ENCODE measurements at places on chromosomes 1 and 21.

- H3K4me3 ChIP-seq: no peak overlapping the region
- DNase-seq: no peak
- H3K4me1 ChIP-seq: no peaks in the 10 kb centered on the region
- no peaks in the 10 kb centered on the region for H3K36me3 ChIP-seq
Measured at GRCh38 chr1:204971517-204972336, 71.3 kb upstream of the CNTN2 start.

- H3K36me3 ChIP-seq: no peaks in the 10 kb centered on the region
- DNase-seq: no peak
- H3K27ac ChIP-seq: no peak overlapping the region
- H3K27me3 ChIP-seq: no peaks in the 10 kb centered on the region
- H3K4me1 ChIP-seq: peaks cover 13% of the 10 kb centered on the region
Measured at GRCh38 chr1:58986996-58987767, 203.3 kb upstream of the JUN start.

DNA sequence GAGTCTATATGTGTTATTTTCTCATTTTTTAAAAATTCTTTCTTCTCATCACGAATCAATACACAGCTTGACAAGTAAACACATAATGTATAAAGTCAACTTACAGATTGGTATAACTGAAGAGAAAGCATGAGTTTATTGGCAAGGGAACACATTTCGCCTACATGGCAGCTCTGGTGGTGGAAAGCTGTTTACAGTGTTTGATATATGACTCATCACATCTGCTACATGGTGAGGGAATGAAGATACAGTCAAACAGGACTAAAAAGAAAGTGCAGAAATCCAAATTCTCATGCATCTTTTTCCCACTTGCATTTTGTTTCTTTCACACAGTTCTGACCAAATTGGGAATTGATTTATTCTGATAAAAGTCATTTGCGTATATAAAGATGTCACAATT, 122.2 kb upstream of the ADGRL4 start:
- H3K36me3 ChIP-seq: no peaks in the 10 kb centered on the region
- no peaks in the 10 kb centered on the region for H3K4me1 ChIP-seq
- no peak for DNase-seq
- H3K27me3 ChIP-seq: no peaks in the 10 kb centered on the region

DNA sequence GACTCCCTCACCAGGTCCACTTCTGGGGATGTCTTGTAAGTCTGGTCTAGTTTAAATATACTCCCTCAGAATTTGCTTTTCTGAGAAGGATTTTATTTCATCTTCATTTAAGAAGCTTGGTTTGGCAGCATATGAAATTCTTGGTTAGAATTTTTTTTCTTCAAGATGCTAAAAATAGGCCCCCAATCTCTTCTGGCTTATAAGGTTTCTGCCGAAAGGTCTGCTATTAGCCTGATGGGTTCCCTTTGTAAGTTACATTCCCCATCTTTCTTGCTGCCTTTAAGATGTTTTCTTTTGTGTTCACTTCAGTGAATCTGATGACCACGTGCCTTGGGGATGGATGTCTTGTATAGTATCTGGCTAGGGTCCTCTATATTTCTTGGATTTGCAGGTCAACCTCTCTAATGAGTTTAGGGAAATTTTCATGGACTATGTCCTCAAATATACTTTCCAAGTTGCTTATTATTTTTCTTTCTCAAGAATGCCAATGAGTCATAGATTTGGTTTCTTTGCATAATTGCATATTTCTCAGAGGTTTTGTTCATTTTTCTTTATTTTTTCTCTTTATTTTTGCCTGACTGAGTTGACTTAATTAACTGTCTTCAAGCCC, 19.4 kb downstream of the TCP10L start:
- H3K4me1 ChIP-seq: no peaks in the 10 kb centered on the region
- H3K36me3 ChIP-seq: no peaks in the 10 kb centered on the region
- H3K4me3 ChIP-seq: no peak overlapping the region
- H3K27me3 ChIP-seq: no peaks in the 10 kb centered on the region
- no peak for DNase-seq

DNA sequence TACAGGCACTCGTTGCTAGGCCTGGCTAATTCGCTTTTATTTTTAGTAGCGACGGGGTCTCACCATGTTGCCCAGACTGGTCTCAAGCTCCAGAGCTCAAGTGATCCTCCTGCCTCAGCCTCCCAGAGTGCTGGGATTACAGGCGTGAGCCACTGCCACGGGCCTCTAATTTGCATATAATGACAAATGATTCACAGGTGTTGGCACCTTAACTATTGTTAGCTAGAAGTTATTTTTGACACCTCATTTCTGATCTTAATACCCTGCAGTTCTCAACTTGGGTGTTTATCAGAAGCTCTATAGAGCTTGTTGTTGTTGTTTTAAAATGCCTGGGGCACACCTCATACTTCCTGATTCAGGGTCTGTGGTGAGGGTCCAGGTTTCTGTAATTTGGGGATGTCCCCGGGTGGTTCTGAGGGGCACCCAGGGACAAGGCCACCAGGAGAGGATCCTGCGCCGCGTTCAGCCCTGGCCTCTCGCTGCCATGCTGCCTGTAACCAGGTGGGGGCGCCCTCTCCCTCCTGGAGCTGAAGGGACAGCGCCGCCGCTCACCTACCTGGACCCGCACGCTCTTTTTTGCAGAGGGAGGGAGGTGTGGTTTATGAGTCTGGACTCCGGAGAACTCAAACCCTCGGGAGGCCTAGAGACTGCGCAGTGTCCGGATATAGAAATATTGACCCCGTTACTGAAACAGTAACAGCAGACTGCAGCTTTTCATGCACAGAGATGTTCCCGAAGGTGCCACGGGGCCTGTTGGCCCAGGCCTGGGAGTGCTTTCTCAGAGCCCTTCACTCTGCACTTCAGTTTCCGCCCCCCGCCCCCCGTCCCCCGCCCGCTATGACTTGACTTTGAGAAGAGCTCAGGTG, 23.0 kb upstream of the NEK2 start:
- H3K27ac ChIP-seq: no peak overlapping the region
- H3K4me1 ChIP-seq: peaks cover 16% of the 10 kb centered on the region
- H3K4me3 ChIP-seq: peak overlapping the region; percentile 51
- peak; percentile 76 for DNase-seq
- no peaks in the 10 kb centered on the region for H3K36me3 ChIP-seq
- H3K27me3 ChIP-seq: no peaks in the 10 kb centered on the region

DNA sequence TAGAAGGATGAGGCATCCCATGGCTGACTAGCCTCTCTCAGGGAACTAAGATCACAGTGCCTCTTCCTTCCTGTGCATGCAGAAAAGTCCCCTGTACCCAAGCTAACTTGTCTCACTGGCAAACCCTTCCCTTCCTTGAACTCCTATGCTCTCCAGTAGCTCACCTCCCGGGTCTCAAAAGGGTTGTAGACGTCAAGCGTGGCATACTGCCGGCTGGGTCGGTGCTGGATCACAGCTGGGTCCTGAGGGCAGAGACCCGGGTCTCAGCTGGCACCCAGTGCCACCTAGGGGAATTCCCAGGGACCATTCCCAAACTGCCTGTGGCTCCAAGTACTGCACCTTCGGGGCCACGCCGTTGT, 688 bp downstream of the SCAMP3 start:
- peaks cover 22% of the 10 kb centered on the region for H3K4me1 ChIP-seq
- H3K4me3 ChIP-seq: peak overlapping the region; percentile 99
- DNase-seq: no peak
- H3K27me3 ChIP-seq: no peaks in the 10 kb centered on the region
- peaks cover 42% of the 10 kb centered on the region for H3K36me3 ChIP-seq

DNA sequence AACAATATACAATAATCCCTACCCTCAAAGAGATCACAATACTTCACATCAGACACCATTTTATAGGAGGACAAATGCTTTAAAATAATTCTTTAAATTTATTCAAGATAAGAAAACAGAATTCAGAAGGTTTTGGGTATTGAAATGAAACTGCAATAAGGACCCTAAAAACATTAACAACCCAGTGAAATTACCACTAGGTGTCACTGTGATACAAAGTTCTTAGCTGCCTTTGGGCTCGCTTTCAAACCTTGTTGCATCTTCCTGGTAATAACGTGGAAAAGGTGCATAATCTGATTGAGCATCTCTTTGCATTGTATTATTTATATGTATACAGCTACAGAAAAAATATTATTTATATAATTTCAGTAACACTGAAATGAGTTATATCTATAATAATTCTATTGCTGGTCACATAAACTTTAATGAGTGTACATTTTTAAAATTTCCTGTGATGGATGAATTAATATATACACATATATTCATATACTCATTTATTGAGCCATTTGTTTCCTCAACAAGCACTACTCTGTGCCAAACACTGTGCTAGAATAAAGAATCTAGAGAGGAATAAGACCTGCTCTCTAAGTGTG, 185.2 kb downstream of the FAF1 start:
- H3K27me3 ChIP-seq: no peaks in the 10 kb centered on the region
- no peaks in the 10 kb centered on the region for H3K36me3 ChIP-seq
- no peak overlapping the region for H3K4me3 ChIP-seq
- H3K4me1 ChIP-seq: no peaks in the 10 kb centered on the region
- peak; percentile 19 for DNase-seq
- H3K27ac ChIP-seq: no peak overlapping the region

- peaks cover 27% of the 10 kb centered on the region for H3K4me1 ChIP-seq
- peak overlapping the region; percentile 71 for H3K4me3 ChIP-seq
- no peaks in the 10 kb centered on the region for H3K36me3 ChIP-seq
- peak overlapping the region; percentile 66 for H3K27ac ChIP-seq
- peak; percentile 67 for DNase-seq
Measured at GRCh38 chr1:33349081-33349759, 28.3 kb upstream of the A3GALT2 start.

DNA sequence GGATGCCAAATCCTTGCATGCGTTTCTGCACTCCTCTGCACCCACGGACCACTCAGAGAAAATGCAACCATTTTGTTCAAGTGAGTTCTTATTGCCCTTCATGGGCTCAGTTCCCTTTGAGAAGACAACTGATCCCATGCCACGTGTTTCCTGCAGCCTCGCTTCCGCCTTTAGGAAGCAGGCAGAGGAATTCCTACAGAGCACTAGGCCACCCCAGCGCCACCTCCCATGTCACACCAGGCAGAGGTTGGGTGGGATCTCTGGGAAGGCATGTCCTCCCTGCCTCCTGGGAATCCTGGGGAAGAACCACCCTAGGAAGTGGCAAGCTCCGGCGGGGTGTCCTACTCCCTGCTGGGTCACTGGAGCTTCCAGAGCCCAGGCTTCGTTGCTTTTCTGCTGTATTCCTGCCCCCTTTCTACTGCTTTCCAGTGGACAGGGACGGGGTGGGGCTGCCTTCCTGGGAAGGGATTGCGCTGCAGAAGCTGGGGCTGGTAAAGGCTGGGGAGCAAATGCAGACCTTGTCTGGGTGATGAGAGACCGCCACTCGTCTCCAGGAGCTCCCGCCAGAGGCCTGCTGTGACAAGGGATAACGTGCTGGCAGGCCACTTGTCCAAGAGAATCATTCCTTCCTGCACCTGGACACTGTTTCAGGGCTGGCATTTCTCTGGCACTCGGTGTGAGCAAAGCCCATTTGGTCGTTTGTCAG, 478.2 kb upstream of the VAMP3 start:
- no peaks in the 10 kb centered on the region for H3K36me3 ChIP-seq
- no peak overlapping the region for H3K27ac ChIP-seq
- H3K4me3 ChIP-seq: no peak overlapping the region
- no peaks in the 10 kb centered on the region for H3K27me3 ChIP-seq
- no peaks in the 10 kb centered on the region for H3K4me1 ChIP-seq

DNA sequence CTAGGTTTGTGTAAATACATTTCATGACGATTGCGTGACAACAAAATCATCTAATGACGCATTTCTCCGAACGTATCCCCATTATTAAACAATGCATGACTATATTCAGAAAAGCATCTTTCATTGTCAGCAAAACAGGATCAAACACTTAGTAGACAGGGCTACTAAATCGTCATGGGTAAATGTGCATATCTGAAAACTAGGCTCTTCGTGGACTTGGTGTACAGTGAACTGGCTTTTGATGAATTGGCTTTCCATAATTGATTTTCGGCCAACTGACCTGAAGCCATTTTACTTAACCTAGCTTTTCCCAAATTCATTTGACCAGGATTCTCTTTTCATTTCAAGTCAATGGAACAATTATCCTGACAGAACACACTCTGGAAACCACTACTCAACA, 665.0 kb downstream of the SMYD3 start:
- no peaks in the 10 kb centered on the region for H3K27me3 ChIP-seq
- DNase-seq: no peak
- no peak overlapping the region for H3K4me3 ChIP-seq
- no peak overlapping the region for H3K27ac ChIP-seq
- H3K4me1 ChIP-seq: no peaks in the 10 kb centered on the region
- H3K36me3 ChIP-seq: no peaks in the 10 kb centered on the region

DNA sequence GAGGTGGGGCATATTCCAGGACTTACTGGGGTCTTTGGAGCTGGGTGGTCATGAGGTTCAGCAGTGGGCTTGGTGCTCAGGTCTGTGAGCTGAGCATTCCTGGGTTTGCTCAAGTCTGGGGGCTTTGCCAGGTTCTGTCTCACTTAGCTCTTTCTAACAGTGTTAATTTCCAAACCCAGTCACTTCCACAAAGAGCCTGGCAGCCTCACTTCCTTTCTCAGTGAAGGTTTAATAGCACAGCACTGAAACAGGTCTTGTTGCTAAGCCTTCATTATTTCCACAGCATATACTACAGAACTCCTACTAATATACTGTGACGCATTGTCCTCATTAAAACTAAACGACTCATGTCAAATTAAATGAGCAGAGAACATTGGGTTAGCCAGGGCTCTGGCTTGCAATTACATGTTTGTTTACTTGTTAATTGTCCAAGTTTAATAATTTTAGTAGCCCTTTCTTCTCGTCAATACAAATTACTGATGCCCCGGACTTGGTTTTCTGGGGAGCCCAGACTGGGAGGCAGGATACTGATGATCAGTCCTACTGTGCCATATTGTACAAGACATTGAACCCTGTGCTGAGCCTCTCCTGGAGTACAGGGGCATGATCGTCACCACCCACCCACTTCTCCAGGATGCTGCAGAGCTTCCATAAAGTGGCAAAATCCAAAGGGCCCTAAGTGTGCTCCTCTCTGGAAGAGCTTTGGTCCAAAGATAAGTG, 170.7 kb downstream of the IER5 start:
- no peak for DNase-seq
- H3K4me1 ChIP-seq: no peaks in the 10 kb centered on the region
- no peaks in the 10 kb centered on the region for H3K36me3 ChIP-seq
- no peaks in the 10 kb centered on the region for H3K27me3 ChIP-seq

- no peaks in the 10 kb centered on the region for H3K27me3 ChIP-seq
- no peaks in the 10 kb centered on the region for H3K4me1 ChIP-seq
- no peak for DNase-seq
- no peaks in the 10 kb centered on the region for H3K36me3 ChIP-seq
- H3K4me3 ChIP-seq: no peak overlapping the region
Measured at GRCh38 chr1:225768662-225769426, 8.8 kb upstream of the SRP9 start.

- H3K27ac ChIP-seq: no peak overlapping the region
- no peaks in the 10 kb centered on the region for H3K27me3 ChIP-seq
- DNase-seq: no peak
- H3K4me1 ChIP-seq: peaks cover 21% of the 10 kb centered on the region
- no peaks in the 10 kb centered on the region for H3K36me3 ChIP-seq
- no peak overlapping the region for H3K4me3 ChIP-seq
Measured at GRCh38 chr1:172390301-172390682, 30.2 kb upstream of the C1orf105 start.
